Spinal cord (tissue), 10 donors: ENCODE measurements at places on chromosomes 7 and 10.

DNA sequence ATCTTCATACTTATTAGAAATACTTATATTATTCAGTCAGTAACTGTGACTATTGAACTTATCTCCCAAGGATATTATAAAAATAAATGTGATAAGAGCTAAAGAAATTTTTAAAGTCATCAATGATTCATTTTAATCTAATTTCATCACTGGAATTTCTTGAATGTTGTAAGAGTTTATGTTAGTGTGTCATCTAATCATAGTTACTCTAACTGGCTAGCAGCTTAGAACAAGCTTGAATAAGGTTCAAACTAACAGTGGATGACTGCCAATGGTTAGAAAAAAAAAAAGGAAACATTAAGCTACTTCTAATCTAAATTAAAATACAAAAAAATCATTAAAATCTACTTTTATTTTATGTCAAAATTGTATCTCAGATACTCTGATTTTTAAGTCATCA is 1066.3 kb downstream of the CNTNAP2 start:
- DNase-seq = no peak

GRCh38 chr10:10725196-10725595 is 292.5 kb upstream of the CELF2 start:
- DNase-seq = no peak

- DNase-seq = no peak
These were observed 20.3 kb upstream of the GIMAP2 start for GRCh38 chr7:150665089-150665748.

DNA sequence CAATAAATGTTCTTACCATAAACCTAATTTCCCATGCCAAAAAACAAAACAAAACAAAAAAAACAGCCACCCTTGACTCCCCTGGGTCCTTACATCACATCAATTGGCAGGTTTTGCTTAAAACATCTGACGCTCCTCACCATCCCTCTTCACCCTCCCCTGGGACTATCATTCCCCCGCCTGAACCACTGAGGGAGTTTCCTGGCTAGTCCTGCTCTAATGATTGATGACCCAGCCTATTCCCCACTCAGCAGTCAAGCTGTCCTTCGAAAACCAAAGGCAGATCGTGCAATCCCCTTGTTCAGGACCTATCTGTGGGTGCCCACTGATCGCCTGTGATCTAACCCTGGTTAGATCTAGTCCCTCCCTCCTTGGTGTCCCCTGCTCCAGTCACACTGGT is 11.2 kb upstream of the FRMPD2 start:
- no peak for DNase-seq

GRCh38 chr7:141906285-141906684 is 9.9 kb upstream of the OR9A4 start:
- DNase-seq = no peak

GRCh38 chr7:25087855-25088254 is 37.2 kb downstream of the CYCS start:
- no peak for DNase-seq

GRCh38 chr7:2947058-2947780 is 96.4 kb downstream of the CARD11 start:
- DNase-seq = no peak

DNA sequence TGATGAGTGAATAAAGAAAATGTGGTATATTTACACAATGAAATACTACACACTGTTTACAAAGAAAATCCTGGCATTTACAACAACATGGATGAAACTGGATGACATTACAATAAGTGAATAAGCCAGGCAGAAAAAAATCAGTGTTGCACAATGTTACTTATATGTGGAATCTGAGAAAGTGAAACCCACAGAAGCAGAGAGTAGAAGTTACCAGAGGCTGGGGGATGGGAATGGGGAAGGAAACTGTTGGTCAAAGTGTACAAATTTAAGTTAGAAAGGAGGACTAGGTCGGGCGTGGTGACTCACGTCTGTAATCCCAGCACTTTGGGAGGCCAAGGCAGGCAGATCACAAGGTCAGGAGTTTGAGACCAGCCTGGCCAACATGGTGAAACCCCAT is 538.5 kb upstream of the MKI67 start:
- DNase-seq = no peak

DNA sequence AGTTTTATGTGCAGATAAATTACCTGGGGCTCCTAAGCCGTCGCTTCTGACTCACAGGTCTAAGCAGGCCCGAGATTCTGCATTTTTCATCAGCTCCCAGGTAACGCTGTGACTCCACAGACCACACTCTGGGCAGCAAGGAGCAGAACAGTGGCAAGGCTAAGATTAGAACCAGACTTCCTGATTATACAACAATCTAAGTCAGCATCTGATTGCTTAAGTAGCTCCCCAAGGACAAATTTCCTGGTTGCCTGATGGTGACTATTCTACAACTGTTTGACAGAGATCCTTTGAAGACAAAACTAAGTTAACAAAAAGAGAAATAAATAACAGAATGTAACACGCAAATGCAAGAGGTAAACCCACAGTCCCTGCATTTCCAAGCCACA is 69.0 kb downstream of the CREB3L2 start:
- DNase-seq = peak; percentile 32

DNA sequence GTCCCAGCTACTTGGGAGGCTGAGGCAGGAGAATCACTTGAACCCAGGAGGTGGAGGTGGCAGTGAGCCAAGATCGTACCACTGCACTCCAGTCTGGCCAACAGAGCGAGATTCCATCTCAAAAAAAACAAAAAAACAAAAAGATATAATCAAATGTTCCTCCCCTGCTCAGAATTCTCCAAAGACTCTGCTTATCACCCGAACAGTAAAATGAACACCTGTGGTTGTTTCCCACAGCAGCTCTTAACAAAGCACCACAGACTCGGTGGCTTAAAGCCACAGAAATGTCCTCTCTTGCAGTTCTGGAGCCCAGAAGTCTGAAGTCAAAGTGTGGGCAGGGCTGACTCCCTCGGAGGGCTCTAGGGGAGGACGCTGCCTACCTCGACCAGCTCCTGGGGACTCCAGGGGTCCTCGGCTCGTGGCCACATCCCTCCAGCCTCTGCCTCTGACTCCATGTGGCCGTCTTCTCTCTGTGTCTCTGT is 4.1 kb upstream of the INTS1 start:
- no peak for DNase-seq
